ENCODE measurements at places on chromosomes 1 and 21.

DNA sequence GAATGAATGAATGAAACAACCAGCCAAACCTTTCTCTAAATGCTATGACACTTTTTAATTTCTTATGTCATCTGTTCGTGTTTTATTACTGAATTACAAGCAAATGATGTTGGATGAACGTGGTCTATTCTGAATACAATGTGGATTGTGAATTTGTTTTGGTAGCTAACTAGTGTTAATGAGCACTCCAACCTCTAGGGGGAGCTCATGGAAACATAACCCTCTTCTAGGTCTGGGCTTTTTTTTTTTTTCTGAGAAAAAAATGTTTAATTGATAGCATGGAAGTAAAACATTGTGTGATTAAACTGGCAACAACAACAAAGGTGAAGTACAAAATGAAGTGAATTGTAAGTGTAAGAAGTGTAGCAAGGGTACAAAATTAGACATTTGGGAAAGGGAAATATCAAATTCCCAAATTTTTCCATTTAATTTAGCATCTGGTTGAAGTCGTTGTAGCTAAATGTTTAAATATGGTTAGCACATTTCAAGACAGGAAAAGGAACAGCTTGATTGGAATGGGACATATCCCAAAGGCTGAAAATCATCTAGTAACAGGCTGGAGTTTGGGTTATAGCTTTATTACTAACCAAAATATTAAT, 42.6 kb upstream of the PTGS2 start:
- DNase-seq, result no peak

- DNase-seq, result no peak
Observed at GRCh38 chr1:100087396-100087795, 45.3 kb downstream of the SASS6 start.

DNA sequence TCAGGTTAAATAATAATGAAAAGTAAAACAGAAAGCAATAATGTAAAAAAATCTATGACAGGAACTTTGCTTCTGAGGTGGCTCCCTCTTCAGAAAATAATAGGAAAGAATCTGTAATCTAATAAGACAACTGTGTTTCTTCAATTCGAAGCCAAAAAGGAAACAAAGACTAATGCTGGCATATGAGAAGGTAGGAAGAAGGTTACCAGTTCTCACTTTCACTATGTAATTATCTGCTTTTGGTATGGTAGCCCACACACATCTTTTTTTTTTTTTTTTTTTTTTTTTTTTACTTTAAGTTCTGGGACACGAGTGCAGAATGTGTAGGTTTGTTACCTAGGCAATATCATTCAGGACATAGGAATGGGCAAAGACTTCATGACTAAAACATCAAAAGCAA, 47.1 kb downstream of the COP1 start:
- no peak for DNase-seq

GRCh38 chr1:218817071-218817470, 356.6 kb upstream of the LYPLAL1 start:
- no peak for DNase-seq

- DNase-seq, result no peak
Observed at GRCh38 chr1:12453400-12454343, 164.3 kb downstream of the DHRS3 start.

DNA sequence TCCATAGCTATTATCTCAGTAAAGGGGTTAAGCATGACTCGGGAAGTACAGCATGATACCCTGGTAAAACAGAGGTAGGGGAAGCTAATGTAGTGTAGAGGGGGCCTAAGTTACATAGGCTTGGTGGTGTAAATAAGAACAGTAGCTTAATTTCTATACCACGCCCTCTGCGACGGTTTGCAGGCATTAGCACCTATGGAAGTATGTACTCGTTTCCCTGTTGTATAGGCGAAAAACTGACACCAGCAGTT, 470 bp upstream of the NAXE start:
- DNase-seq, result no peak

DNA sequence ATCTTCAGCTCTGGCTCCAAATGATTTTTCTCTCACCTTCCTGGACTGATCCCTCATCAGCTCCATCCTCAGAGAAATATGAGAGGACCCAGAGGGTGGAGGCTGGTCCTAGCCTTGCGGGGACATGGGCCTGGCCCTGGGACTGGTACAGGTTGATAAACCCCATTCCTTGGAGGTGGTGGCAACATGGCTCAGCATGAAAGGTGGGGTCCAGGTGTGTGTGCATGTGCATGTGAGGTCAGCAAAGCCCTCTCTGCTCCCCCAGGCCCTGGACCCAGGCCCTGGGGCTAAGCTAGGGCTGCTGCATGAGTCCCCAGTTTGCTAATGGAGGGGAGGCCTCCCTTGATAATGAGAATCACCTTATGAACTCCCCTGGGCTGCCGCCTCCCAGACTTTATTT, 363.1 kb downstream of the MATN1 start:
- DNase-seq, result no peak
